SK-N-SH treated with all-trans-retinoic acid at 6 μM for 48 hours (cell line): ENCODE measurements at places on chromosomes 2 and 18.

DNA sequence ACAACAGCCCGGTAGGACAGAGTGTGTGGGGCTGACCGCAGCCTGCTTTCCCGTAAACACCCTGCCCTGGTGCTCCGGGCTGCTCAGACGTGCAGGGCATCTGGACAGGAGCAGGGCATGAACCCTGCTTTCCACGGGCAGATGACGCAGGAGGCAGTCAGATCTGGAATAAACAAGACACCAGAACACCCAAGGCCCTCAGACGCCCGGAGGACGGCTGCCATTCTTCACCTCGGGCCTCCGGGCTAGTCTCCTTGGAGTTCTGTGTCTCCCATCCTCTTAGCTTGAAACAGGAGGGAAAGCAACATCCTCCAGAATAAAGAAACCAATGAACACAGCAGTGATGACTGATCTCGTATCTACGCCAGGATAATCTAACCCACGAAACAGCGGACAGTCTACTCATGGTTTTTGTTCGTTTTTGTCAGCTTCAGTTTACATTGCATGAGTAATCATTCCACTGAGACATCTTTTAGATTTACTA is 7.3 kb downstream of the PXDN start:
- peak; percentile 70 for ATAC-seq

- ATAC-seq = no peak
Observed at GRCh38 chr2:218394298-218395089, 5.2 kb upstream of the CTDSP1 start.

GRCh38 chr2:230793572-230794359 is 71.0 kb upstream of the ITM2C start:
- ATAC-seq = peak; percentile 92

GRCh38 chr2:227774895-227775842 is 29.5 kb downstream of the SCYGR8 start:
- ATAC-seq = no peak

- no peak for ATAC-seq
Observed at GRCh38 chr2:221482666-221483455, 89.2 kb downstream of the EPHA4 start.

DNA sequence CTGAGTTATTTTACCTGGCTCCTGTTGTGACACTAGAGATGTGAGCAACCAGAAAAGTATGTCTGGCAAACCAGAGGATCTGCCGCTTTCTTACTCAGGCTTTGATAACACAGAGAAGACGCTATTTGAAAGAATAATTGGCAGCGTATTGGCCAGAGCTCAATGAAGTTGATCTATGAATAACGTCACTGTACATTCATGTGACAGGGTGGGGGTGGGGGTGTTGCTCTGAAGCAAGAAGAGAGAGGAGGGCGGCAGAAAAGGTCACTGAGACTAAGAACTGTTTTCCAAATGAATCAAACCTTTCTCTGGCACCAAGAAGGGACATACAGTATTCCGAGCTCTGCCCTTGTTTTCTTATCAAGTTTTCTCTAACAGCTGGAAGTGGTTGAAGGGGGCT is 1.7 kb upstream of the ONECUT2 start:
- ATAC-seq = no peak

DNA sequence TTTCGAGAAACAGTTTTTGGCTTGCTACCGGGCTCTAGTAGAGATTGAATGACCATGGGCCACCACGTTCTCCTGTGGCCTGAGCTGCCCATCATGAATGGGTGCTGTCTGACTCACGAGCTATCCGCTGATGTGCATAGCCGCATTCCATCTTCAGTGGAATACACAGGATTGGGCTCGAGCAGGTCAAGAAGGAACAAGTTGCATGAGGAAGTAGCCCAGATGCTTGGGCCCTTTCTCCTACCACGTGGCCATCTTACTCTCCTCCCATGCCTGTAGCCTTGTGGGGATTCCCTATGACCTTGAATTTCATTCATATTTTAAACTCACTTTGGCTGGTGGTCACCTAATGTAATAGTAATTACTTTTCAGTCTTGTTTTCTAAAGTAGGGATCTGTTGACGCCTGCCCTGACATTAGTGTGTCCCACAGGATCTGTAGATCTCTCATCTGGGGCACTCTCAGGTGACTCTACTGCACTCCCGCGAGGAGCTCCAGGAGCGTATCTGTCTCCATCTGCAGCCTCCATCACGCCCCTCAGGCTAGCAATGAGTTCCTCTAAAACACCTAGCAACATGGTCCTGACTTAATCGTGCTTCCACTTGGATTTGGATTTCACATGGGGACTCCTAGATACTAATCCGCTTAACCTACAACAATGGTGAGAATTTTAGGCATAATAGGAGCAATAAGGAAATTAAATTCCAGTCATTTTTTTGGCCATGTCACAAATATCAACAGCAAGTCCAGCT is 67.8 kb downstream of the PSMG2 start:
- ATAC-seq = no peak

DNA sequence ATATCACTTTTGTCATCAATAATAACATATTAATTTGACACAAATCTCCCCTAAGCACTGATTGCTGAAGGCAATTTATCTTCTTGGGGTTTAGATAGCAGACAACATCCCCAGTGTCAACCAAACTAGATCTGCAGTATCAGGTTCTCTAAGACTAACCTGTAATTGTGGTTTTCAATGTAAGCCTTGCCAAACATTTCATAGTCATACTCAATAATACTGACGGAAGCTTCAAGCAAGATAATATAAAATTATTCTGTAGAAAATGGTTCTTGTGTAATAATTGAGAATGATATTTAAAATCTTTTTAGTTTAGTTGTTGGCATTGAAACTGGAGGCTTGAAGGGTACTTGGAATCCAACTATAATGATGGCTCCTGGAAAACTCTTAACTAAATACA is 186.3 kb downstream of the RIT2 start:
- ATAC-seq = no peak

DNA sequence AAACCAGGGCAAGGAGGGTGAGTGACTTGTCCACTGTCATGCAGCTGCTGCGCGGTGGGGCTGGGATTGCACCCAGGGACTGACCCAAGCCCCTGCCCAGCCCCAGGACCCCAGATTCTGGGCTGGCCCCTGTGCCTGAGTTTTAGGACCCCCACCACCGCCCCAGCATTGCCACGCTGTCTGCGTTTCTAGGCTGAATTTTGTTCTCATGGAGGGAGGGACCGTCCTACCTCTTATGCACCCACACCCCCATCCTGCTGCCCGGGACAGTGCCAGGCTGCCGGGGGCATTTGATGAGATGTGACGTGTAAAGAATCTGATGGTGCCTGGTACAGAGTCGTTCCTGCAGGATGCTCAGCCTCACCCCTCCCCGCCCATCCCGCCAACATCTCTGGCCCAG is 111.0 kb upstream of the ODC1 start:
- ATAC-seq = no peak

- ATAC-seq = no peak
Observed at GRCh38 chr2:100067784-100068183, 74.6 kb downstream of the AFF3 start.

GRCh38 chr2:170819680-170820664 is 3.3 kb downstream of the GAD1 start:
- ATAC-seq = no peak

GRCh38 chr2:86623043-86623493 is 597 bp downstream of the RNF103 start:
- peak; percentile 9; the same call in 2 of the 3 replicates for ATAC-seq

GRCh38 chr2:215419113-215419512 is 16.8 kb downstream of the FN1 start:
- ATAC-seq = peak; percentile 9; the same call in 1 of the 3 replicates

DNA sequence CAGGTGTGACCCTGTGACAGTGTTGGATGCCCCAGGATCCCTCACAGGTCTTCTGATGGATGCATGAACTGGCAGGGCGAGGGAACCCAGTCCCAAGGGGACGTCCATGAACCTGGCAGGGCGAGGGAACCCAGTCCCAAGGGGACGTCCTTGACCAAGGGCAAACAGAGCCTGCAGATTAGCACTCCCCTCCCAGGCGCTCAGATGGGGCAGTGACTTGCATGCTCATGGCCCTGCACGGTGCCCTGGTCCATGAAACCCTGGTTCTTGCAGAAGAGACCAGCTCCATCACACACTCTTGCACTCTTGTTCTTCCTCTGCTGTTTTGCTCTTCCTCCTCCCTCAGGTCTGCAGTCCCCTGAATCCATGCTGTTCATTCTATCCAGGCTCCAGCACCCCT is 192.7 kb downstream of the GALR1 start:
- ATAC-seq = no peak

- ATAC-seq = no peak
Observed at GRCh38 chr2:242038166-242038927, 168.8 kb downstream of the RTP5 start.

GRCh38 chr2:37892436-37893114 is 32.5 kb upstream of the RMDN2 start:
- peak; percentile 23 for ATAC-seq

- no peak for ATAC-seq
Observed at GRCh38 chr18:62198259-62198658, 11.2 kb downstream of the RELCH start.

DNA sequence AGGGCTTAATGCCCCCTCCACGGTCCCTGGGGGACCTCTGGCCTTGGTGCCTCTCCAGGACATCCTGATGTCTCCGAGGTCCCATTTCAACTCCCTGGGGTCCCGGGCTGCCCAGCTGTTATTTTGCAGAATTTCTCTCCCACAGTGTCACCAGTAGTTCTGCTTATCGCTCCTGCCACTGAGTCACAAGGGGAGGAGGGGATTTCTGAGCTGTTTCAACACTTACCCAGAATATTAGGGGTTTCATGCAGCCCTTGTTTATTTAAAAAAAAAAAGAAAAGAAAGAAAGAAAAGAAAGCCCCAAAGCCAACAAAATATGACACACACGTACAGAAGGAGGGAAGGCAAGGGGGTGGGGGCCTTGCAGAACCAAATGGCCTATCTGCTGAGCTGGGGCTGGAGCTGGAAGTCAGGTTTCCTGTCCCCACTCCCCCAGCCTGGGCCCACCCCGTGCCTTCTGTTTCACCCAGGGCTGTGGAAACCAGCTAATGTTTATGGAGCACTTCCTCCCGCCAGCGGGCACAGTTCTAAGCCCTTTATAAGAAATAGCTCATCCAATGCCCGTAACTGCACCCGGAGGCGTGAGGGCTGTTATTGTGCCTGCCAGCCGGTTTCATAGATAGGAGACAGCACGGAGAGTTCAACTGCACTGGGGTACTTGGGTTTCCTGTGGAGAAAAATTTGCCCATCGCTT is 8.4 kb upstream of the ARID5A start:
- no peak for ATAC-seq

- ATAC-seq = peak; percentile 73
Observed at GRCh38 chr2:7023542-7023941, 106.3 kb downstream of the RNF144A start.

GRCh38 chr2:18611604-18612003 is 22.2 kb upstream of the NT5C1B start:
- no peak for ATAC-seq

- no peak for ATAC-seq
Observed at GRCh38 chr2:178317811-178318210, 123.5 kb downstream of the OSBPL6 start.

DNA sequence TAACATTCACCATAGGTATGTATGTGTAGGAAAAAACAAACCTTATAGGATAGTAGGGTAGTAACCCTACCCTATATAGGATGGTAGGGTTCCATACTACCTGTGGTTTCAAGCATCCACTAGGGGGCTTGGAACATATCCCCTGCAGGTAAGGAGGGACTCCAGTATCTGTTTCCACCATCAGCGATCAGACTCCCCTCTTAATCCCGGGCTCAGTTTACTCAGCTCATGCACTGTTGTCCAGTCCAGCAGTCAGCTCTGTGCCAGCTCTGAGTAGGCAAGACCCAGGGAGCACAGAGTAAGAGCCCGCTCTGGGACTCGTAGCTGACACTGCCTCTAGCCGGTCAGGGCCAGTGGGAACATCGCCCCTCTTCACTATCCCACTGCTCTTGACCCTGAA is 61.7 kb downstream of the MEX3C start:
- peak; percentile 71 for ATAC-seq

- ATAC-seq = no peak
Observed at GRCh38 chr2:256094-256493, 7.7 kb downstream of the SH3YL1 start.

GRCh38 chr2:134468164-134468563 is 214.3 kb downstream of the MGAT5 start:
- ATAC-seq = no peak

- ATAC-seq = no peak
Observed at GRCh38 chr2:76985387-76986136, 536.6 kb downstream of the LRRTM4 start.

- no peak for ATAC-seq
Observed at GRCh38 chr2:224360801-224361251, 41.1 kb downstream of the FAM124B start.

GRCh38 chr18:64699081-64699480 is 550.2 kb upstream of the LINC00305 start:
- ATAC-seq = no peak

DNA sequence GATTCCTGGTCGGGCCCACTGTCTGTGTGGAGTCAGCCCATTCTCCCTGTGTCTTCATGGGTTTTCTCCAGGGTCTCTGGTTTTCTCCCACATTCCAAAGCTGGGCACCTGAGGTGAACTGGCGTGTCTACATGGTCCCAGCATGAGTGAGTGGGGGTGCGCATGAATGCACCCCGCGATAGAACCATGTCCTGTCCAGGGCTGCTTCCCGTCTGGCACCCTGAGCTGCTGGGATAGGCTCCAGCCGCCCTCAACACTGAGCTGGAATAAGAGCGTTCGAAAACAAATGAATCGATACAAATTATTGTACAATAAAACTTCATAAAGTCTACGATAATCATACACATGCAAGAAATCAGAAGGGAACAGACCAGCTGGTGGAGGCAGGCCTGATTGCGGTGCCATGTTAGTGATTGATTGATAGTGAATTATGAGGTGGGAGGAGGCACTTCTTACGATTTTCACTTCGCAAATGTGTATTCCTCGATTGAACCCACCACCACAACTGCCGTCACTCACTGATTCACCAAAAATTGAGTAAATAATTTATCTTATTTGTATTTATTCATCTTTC is 186.6 kb downstream of the MGAT5 start:
- ATAC-seq = no peak

DNA sequence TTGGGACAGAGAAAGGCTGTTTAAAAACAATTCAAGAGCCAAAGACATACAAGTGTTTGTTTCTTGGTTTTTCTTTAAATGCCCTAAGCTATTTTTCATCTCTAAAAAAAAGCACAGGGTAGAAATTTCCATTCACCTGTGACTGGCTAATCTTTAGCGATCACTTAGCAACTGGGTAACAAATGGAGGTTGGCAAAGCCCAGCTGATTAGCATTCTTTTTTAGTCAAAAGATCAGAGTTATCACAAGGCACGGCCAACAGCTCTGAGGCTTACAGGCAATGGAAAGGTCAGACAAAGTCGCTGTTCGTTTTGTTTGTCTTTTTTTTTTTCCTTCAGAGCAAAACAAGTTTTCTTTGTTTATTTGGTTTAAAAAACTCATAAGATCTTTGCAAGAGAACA is 29.0 kb upstream of the TTR start:
- ATAC-seq = no peak
